ENCODE measurements at places on chromosomes 5 and 9. TPM values are rescaled to one million over a fixed set of nuclear protein-coding genes. Genes with fewer than 3 reads are reported as not detected.

Gene ORM2
- not detected for total RNA-seq

DNA sequence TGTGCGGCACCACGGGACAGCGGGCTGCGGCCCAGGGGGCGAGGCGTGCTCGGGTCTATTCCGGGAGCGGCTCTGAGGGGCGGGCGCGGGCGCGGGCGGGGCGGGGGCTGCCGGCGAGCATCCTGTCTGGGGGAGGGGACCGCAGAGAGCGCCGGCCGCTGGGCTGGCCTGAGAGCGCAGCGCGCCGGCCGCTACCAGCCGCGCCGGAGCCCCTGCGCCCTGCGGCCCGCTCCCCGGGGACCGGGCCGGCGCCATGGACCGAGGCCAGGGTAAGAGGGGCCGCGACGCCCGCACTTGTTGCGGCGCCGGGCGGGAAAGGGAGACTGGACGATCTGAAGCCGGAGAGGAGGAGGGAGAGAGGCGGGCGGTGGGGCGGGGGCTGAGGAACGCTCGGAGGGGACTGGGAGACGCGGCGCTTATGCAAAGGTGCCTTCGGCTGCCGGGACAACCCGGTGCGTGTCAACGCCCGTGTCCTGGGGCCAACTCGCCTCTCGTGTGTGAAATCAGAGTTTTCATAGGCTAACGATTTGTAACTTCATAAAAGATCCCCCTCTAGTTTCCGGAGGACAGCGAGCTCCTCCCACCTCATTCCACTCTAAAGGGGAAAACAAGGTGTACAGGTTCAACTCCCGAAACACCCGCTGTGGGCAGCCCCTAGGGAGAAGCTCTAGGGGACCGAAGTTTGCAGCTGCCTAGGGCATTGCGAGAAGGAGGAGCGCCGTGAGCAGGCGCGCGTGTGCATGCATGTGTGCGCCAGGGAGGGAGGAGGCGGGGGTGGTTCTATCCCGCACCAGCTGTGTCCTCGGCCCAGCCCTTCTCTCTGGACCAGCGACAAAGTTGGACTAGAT is at the start of gene AFAP1L1:
TSS of gene AFAP1L1 (plus strand) at position 144 of the 848 bp plus-strand sequence. CDS start at position 254, 110 bp downstream.
- peak; percentile 29 for DNase-seq

GRCh38 chr9:23693374-23693773 is 132.7 kb downstream of the ELAVL2 start:
- no peak for DNase-seq

Gene NOXA1
- 0.89 TPM for total RNA-seq

GRCh38 chr5:146302406-146302805 is 36.2 kb upstream of the POU4F3 start:
- DNase-seq: no peak

Gene NUTM2G
- total RNA-seq: not detected

Gene TGFBR1
- 118 TPM for total RNA-seq

DNA sequence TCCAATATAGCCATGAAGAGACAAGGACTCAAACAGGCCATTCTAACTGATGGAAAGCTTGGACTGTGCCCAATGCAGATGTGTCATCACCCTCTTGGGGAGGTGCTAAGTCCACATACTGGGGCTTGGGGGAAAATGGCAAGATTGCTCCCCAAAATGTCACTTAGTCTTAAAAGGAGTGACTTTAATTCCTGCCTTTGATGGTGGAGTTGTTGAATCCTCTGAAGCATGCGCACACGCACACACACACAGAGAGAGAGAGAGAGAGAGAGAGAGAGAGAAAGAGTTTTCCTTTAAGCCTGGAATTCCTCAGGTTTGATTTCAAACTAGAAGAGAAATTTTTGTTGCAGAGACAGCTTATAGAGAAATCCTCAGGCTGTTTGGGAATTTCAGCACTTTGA is 161.9 kb upstream of the GAS1 start:
- DNase-seq: no peak

Data from neural crest cell (in vitro differentiated cells).